ENCODE measurements at places on chromosomes 16 and 17.
A peak's percentile ranks its signal among the peaks of the same experiment; 100 is the strongest.

DNA sequence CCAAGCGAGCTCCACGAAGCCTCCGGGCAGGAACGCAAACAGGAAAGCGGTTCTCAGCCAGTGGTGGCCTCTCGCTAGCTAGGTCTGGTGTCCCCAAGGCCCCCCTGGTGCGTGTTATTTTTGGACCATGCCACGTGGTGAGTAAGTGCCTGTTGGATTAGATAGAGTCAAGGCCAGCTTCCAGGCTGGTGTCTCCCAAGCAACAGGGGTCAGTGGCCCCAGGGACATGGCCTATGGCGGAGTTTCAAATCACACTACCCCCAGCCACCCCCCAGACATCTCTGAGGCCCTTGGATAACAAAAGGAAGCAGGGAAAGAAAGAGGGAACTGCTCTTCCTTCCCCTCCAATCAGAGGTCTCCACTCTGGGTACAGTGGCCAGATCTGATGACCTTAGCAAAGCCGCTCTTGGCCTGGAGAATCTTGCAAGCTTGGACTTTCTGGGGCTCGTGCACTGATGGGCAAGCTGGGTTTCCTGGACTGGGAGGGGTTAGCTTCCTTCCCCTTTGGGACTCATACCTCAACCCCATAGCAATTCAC, 58.2 kb downstream of the MAF start:
- DNase-seq: no peak

- no peak for DNase-seq
Observed at GRCh38 chr16:51876601-51876875, 670.4 kb downstream of the TOX3 start.

DNA sequence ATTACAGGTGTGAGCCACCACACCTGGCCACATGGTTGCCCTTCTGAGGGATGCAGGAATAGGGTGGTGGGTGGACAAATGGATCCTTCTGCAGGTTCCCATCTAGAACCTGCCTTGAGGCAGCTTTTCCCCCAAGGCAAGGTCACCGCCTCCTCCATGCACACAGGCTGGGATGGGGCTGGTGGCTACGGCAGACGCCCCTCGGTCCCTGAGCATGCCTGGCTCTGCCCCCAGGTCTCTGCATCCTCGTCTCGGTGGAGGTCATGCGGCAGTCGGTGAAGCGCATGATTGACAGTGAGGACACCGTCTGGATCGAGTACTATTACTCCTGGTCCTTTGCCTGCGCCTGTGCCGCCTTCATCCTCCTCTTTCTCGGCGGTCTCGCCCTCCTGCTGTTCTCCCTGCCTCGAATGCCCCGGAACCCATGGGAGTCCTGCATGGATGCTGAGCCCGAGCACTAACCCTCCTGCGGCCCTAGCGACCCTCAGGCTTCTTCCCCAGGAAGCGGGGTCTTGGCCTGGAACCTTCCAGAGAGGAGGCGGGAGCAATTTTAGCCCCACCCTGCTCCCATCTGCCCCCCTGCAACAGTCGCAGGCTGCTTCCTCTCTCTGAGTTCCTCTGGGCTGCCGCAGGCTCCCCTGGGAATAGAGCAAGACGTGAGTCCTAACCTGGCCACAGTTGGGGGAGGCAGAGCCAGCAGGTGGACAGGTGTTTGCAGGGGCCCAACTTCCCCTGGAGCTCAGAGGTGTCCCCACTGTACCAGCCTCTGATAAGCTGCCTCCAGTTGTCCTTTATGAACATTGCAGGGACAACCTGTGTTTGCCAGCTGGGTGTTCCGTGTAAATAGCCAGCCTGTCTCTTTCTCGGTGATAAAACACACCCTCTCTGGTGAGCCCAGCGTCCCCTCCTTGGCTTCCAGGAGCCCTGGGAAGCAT, 11.7 kb downstream of the CACNG1 start:
- DNase-seq: no peak

GRCh38 chr17:2911035-2911754, 115.0 kb downstream of the RAP1GAP2 start:
- DNase-seq: no peak

DNA sequence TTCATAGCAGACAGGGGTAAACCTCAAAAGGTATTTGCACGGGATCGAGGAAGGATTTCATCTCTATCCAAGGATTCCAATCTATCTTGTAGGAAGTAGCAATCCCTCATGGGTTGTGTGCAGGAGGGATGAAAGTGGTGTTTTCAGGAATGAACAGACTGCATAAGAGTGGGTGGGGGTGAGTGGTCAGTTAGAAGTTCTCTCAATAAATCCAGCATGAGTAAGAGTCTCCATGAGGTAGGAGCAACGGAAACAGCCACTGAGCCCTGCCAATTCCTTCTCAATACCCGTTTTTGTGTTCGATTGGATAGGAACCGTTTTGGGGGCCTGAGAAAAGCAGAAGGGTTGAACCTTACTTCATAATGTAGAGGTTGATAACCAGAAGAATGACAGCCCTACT, 375.6 kb downstream of the SOX9 start:
- DNase-seq: no peak

- DNase-seq: peak; percentile 67
Observed at GRCh38 chr17:78933959-78934568, 8.9 kb upstream of the TIMP2 start.
